ENCODE measurements at places on chromosomes 5 and 9. TPM values are rescaled to one million over a fixed set of nuclear protein-coding genes. Genes with fewer than 3 reads are reported as not detected.
A peak's percentile ranks its signal among the peaks of the same experiment; 100 is the strongest.

The TMEM174 gene
- not detected for total RNA-seq

DNA sequence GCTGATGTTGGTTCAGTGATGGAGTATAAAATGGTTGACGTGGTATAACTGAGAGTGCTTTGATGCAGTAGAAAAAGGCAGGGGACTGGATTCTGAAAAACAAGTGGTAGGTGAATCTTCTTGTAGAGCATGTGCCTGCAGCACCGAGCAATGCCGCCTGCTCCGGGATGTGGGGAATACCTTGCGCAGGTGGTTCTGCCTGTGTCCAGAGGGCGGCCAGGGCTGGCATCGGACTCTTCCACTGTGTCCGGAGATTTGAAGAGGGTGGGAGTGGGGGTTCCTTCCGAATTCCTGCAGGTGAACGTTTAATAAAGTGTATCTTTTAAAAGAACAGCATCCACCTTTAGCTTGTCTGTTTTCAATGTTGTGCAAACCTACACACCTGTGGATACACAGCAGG is 238.0 kb downstream of the FANCC start:
- peaks cover 68% of the 10 kb centered on the region for H3K36me3 ChIP-seq
- peak overlapping the region; percentile 59 for H3K27ac ChIP-seq
- DNase-seq, result no peak
- no peaks in the 10 kb centered on the region for H3K27me3 ChIP-seq
- H3K4me1 ChIP-seq, result peaks cover 38% of the 10 kb centered on the region

- no peak for DNase-seq
- H3K27me3 ChIP-seq, result no peaks in the 10 kb centered on the region
- peak overlapping the region; percentile 77 for H3K27ac ChIP-seq
Measured at GRCh38 chr5:72210888-72211678, 103.8 kb downstream of the MAP1B start.

GRCh38 chr5:18024542-18024941 is 390.3 kb downstream of the TAF11L14 start:
- H3K4me3 ChIP-seq, result no peak overlapping the region
- no peaks in the 10 kb centered on the region for H3K36me3 ChIP-seq
- H3K4me1 ChIP-seq, result peaks cover 6% of the 10 kb centered on the region
- DNase-seq, result no peak
